ENCODE measurements at places on chromosomes 12 and 14.

GRCh38 chr12:123271001-123271668 lies 521 bp downstream of the CDK2AP1 start:
- peak; percentile 89 for DNase-seq

- DNase-seq = no peak
Observed at GRCh38 chr12:18583655-18584054, 154.2 kb downstream of the PLCZ1 start.

DNA sequence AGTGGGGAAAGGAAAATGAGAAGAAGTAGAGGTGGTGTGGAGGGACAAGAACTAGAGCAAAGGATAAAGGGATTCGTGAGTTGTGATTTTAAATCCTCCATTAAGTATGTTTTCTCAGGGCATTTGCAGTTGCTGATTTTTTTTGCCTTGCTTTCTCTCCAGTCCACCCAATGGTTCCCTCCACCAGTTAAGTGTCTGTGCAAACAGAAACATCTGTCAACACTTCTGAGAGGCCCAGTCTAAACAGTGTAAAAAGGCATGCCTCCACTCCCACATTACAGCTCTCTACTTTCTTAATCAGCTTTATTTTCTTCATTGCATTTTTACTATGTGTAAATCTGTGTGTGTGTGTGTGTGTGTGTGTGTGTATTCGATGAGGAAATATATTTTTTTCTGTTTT lies 141.2 kb downstream of the PPFIA2 start:
- DNase-seq = no peak

GRCh38 chr14:103483600-103483999 lies 39.0 kb downstream of the CKB start:
- DNase-seq = peak; percentile 13

DNA sequence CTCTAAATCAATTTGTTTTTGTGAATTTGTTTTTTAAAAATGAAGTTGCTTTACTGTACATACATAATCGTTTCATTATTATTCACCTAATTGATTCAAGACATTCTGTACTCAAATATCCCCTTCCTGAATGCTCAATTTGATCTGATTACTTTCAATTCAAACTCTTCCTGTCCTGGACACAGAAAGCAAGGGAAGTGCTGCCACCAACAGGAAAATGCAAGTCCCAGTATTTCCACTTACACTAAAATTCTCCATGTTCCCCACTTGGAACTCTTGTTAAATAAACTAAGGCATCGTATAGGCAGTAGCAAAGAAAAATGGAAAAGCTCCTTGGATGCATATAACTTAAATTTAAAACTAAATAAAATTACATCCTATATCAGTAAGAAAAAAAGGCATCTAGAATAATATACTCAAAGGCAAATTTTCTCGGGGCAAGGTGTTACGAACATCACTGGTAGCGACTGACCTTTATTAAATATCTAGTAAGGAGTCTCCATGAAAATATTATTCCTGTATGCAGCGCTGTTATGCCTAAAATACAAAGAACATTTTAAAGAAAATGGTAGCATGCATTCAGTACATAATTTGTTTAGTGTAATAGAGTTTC lies 72.0 kb upstream of the DBX2 start:
- DNase-seq = peak; percentile 63

GRCh38 chr12:51932218-51933076 lies 19.1 kb upstream of the ACVR1B start:
- DNase-seq = peak; percentile 17

GRCh38 chr14:34229140-34229539 lies 232.9 kb downstream of the SPTSSA start:
- no peak for DNase-seq

GRCh38 chr12:75120311-75120711 lies 89.3 kb downstream of the KCNC2 start:
- DNase-seq = no peak

DNA sequence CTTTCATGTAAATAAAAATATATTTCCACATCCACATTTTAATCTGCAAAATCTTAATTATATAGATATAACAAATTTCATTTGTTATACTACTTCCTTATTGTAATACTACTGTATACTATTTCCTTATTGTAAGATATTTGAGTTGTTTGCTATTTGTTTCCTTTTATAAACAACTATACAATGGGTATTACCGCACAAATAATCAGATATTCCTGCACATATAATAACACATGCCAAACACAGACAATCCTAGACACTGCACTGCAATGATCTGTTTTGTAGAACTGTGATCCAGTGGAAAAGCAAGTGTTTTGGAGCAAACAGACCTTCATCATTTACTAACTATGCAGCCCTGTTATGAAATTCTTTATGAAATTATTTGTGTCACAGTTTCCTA lies 30.5 kb downstream of the PRKD1 start:
- DNase-seq = no peak

GRCh38 chr12:113368331-113368730 lies 9.9 kb downstream of the PLBD2 start:
- DNase-seq = peak; percentile 68

All from endodermal cell (in vitro differentiated cells).